ENCODE measurements at places on chromosomes 3 and 15.

- DNase-seq = no peak
Measured at GRCh38 chr15:67227846-67228245, 26.6 kb downstream of the AAGAB start.

DNA sequence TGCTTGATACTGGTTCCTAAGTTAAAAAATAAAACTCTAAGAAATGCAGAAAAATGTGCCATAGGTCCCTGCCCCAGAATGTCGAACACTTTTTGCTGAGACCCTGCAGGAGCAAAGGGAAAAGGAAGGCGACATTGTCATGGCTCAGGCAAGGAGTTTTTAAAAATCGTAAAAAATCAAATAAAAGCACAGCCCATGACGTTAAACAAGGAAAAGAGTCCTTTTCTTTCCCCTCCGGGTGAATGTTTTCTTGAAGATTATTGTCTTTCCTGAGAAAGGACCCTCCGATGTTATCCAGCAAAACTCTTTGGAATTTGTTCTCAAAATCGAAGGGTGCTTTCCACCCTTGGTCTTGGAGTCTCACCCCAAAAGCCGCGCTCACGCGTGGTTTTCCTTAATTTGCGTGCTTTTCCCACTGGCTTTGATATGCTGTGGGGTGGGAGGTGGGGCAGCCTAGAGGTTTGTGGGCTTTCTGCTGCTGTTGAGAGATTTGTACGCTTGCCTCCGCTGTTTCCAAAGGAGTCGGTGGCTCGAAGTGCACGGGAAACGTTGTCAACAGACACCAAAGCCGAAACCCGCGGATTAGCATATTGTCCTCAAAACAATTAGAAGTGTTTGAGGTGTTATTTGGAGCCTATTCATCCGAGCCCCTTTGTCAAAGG lies 2.9 kb downstream of the SOX14 start:
- no peak for DNase-seq

DNA sequence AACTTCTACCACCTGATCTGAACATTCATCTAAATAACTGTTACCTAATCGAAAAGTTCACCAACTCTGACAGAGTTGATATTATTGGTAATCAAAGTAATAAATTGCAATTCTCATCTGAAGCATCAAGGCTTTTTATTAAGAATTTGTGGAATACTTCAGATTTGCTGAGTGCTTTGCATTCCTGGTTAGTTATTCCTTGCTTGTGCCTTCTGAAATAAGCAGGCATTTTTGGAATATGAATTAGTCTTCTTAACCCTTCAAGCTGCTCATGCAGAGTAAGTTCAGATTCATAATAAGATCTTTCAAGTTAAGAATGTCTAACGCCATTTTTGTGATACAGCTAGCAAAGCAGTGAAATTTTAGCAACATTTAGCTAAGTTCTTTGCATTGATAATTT lies 188.5 kb downstream of the ALCAM start:
- DNase-seq = peak; percentile 18

- peak; percentile 68 for DNase-seq
Measured at GRCh38 chr3:9226326-9226725, 23.1 kb downstream of the SRGAP3 start.

DNA sequence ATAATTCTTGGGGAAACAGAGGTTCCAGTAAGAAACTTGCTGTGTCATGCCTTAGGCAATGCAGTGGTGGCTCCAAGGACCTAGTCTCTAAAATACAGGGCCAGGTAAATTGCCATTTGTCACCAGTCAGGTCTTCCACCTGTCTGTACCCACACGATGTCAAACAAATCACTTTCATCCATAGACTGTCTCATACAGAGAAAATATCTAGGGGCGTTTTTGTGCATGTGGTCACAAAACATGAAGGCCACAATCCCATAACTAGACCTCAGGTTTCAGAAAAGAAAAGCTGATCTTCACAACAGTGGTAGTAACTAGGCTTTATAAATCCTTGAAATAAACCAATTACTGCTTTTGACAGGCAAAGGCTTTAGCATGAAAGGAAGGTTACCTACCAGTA lies 92.3 kb downstream of the SLC9A9 start:
- DNase-seq = no peak

DNA sequence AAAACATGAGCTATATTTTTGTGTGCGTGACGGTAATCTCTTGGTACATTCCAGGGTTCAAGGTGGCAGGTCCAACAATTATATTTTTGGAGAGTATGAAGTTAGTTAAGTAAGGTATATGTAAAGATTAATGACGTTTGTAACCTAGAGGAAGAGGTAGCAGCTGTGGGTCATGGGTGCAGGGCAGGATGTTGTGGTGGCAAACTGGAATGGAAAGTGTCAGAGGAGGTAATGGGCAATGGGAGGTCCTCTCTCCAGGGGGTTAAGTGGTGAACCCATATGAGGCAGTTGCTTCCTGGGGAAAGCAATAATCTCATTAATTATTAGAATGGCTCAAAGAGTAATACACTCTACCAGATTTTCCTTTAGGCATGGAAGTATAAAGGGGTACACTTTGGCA lies 1.0 kb upstream of the CD200R1L start:
- DNase-seq = no peak

DNA sequence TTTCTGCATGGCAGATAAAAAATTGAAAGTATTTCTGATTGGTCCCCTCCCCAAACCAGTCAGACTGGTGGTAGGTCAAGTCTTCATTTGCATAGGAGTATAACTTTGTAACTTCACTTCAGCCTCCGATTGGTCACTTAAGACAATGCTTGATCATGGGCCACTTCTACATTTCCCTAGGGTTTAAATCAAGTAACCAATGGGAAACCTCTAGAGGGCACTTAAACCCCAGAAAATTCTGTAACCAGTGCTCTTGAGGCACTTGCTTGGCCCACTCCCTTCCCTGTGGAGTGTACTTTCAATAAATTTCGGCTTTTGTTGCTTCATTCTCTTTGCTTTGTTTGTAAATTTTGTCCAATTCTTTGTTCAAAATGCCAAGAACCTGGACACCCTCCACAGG lies 225.5 kb downstream of the ARPP21 start:
- DNase-seq = no peak

- peak; percentile 75 for DNase-seq
Measured at GRCh38 chr3:150371741-150372254, 36.3 kb upstream of the TSC22D2 start.

DNA sequence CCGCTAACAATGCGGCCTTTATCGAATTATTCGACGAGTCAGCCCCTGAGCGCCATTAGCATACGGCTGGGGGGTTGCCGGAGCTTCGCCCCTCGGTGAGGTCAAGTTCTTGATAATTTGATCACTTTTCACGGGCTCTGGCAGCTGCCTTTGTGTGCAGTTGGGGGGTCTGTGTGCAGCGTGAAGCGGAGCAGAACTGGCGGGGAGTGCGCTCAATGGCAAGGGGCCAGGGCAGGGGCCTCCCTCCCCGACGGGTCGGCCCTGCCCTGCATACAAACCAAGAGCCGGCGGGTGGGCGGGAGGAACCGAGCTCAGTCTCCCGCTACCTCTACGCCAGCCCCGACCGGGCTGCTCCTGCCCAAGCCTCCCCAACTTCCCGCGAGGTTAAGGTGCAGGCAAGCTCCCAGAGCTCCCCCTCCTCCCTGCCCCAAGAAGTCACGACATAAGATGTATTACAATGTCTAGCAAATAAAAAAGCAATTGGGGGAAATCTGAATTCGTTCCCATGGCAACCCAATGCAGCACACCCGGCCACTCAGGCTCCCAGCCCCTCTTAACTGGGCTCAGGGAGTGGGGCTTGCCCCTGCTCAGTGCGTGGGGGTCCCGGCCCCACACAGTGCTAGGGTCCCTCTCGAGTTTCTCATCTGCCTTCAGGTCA lies 34.1 kb upstream of the POLG start:
- DNase-seq = no peak

GRCh38 chr3:141575879-141576743 lies 89.3 kb downstream of the RASA2 start:
- peak; percentile 24 for DNase-seq

GRCh38 chr3:46463120-46463867 lies 1.4 kb downstream of the LTF start:
- no peak for DNase-seq

DNA sequence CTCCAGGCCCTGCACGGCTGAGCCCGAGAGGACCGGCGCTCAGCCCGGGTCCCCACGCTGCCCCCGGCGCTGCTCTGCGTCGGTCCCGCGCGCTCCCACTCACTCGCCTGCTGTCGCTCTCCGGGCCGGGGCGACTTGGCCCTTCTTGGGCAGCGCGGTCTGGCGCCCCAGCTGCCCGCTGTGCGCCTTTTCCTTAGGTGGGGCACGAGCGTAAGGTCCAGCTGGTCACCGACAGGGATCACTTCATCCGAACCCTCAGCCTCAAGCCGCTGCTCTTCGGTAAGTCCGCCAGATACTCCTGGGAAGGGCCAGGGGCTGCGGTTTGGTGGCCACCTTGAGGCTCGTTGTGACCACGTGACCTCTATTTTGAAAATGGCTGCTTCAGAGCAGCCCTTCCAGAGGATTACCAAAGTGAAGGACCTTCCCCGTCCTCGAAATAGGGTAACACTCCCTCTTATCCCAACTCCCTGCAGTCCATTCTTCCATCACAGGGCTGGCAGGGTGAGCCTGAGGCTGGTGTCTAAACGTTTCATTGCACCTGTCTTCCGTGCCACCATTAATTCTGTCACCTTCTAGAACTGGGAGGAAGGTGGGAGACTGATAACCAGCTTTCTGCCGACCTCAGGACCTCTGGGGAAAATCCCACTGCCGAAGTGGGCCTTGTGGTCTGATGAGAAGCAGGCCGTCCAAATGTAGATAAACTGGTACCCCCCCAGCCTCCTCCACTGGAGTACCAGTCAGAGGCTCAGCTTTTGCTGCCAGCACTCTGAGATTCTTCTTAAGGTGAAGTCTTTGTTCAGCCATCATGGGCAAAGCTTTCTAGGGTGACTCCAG lies 812 bp downstream of the P4HTM start:
- DNase-seq = peak; percentile 39

- no peak for DNase-seq
Measured at GRCh38 chr3:64805248-64805647, 117.4 kb upstream of the ADAMTS9 start.

- no peak for DNase-seq
Measured at GRCh38 chr3:71051259-71051595, 532.3 kb downstream of the FOXP1 start.

- DNase-seq = peak; percentile 19
Measured at GRCh38 chr15:46441294-46442062, 806.6 kb downstream of the SQOR start.

DNA sequence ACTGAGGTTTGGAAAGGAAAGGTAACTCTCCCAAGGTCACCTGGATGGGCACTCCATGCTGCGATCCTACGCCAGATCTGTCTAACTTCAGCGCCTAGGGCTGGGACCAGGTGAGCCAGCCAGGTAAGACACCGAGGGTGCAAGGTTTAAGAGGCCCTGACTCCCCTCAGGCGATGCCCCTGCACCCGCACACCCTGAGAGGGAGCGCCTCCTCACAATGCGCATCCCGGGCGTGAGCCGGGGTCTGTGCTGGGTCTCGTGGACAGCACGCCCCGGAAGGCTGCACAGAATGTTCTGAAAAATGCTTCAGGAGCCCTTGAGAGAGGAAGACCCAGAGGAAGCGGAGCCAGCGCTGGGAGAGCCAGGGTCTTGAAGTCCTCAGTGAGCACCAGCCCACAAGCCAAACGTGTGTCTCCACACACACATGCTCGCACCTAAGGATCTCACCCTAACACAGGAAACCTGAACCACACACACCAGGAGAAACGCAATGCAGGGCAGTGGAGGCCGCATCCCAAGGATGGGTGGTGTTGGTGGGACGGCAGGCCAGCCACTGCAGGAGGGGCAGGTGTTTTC lies 142.0 kb downstream of the ADAMTS17 start:
- no peak for DNase-seq

DNA sequence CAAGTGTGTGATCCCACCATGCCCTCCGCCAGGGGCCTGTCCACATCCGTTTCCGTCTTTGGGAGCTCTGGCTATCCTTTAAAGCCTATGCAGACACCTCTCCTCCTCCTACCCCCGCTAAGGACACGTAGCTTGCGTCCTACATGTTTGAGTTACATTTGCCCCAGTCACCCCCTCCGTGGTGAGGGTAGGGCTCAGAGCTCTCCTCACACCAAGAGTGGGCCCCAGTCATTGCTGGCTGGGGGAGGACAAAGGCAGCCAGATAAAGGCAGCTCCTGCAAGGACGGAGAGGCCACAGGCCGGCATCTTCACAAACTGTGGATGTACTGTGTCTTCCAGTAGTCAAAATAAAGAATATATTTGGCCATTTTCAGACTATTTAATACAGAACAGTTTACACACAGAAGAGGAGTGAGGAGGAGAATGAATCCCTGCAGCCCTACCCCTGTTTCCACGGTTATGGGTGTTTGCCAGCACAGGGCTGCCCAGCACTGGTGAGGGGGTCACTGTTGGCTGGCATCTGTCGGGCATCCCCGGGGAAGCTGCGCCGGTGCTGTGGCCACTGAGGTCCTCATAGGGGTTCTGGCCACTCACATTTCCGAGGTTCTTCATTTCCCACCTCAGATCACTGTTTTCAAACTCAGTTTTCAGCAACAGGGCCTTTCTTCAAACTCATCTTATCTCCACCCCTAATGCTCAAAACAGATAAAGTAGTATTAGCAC lies 118.7 kb downstream of the CHRNA7 start:
- DNase-seq = no peak

GRCh38 chr3:163159306-163159705 lies 1662.7 kb downstream of the OTOL1 start:
- no peak for DNase-seq

DNA sequence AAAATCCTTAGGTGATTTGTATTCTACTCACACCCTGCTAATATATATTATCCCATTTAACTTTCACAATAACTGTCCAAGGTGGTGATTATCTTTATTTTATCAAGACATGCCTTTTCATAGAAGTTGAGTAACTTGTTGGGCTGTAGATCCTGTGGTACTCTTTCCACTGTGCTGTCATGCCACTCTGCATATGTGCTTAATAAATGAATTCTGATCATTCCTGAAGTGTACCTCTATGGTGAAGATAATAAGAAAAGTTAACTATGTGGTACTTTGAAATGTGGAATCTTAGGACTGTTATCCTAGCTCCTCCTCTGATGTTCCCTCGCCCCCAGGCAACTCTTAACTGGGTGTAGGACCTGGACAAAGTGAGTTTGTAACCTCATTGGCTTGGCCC lies 5.2 kb downstream of the SNRK start:
- no peak for DNase-seq

DNA sequence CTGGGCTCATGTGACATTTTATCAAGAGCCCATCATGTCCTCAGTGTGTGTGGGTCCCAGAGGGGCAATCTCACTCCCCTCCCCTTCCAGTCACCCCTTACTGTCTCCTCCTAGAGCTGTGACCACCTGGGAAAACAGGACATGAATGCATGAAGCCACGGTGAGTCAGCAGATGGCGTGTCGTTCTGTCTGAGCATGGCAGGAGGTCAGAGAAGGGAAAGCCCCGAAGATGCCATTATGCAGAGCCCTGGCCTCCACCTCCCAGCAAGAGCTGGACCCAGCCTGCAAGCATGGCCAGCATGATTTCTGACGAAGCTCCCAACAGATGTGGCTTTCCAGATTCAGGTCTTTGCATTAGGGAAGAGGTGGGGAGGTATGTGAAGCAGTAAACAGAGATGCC lies 118.5 kb downstream of the TLE3 start:
- no peak for DNase-seq

GRCh38 chr15:91908391-91908790 lies 54.9 kb downstream of the SLCO3A1 start:
- peak; percentile 64 for DNase-seq

- no peak for DNase-seq
Measured at GRCh38 chr15:58295637-58296215, 136.1 kb upstream of the LIPC start.
